ENCODE measurements at places on chromosomes 2 and 18.

DNA sequence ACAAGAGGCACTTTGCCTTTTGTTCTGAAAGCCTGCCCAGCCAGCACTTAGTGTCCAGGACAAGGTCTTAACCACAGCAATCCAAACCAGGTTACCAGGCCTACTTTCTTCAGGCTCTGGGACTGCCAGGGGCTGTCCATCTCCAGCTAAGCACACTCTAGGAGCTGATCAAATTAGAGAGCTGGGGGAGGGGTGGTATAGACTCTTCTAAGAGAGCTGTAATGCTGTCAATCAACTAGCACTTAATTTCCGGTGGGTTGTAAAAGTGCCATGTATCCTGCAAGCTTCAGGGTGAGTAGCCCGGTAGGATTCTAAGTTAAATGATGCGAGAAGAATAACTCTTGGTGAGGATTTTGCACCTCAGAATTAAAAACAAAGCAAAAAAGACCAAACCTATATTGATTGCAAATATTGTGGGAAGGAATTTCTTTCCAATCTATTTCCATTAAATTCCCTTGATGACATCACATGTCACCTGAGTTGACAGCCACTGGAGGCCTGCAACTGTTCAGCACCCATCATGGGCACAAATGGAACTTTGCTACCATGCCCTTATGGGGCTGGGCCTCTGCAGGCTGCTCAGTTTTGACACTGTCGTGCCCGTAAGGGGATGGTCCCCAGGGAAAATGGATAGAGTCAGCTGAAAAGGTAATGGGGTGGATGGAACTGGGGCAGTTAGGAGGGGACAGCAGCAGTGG lies 8.7 kb upstream of the COX7A2L start:
- no peak for DNase-seq

GRCh38 chr2:152407806-152408205 lies 72.8 kb downstream of the FMNL2 start:
- no peak for DNase-seq

DNA sequence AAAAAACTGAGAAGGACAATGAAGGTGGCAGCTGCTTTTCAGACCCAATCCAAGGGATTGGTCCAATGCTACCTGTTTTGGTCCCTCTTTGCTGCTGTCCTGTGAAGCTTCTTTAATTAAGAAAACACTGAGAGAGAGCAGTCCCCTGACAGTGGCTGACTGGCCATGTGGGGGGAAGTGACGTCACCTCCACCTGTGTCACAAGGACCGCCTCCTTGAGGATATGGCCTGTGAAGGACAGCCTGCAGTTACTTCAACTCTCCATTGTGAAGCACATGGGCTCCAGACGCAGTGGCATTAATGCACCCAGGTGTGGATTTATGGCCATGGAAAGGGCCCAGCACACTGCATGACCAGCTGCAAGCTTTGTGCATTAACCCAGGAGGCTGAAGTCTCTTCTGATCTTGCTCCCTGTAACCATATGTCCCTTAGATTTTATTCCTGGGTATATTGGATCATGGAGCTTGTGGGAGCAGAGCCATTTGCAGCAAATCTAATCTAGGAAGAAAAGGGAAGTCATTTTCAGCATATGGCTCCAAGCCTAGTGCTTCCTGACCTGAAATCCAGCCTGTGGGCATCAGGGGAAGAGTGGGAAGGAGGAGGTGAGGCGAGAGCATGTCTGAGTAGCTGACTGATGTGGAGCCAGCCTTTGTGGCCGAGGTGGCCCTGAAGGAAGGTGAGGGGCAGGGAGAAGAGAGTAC lies 32.2 kb downstream of the KIF5C start:
- DNase-seq = no peak

DNA sequence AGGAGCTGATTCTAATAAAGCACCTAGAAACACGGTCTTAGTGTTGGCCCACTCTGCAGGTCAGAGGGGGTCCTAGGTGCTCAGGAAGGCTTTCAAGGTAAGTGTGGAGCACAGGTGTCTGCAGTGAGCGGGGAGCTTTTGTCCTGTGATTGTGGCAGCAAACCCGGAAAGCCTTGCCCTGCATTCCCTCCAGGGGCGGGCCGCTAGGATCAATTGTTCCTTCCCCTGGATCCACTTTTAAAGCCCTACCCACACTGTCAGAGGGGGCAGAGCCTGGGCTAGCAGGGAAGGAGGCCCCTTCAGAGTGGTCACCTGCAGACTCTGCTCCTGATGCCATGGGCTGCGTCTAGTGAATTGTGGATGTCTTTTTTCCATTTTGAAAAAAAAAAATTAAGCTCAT lies 176.0 kb downstream of the CTIF start:
- DNase-seq = no peak

GRCh38 chr2:69450735-69451416 lies 13.6 kb upstream of the NFU1 start:
- peak; percentile 4 for DNase-seq

- DNase-seq = no peak
Measured at GRCh38 chr2:33782395-33783230, 183.5 kb upstream of the FAM98A start.

- DNase-seq = peak; percentile 29
Measured at GRCh38 chr2:130798472-130799218, 38.1 kb upstream of the ARHGEF4 start.

GRCh38 chr2:235643680-235644511 lies 150.1 kb downstream of the AGAP1 start:
- no peak for DNase-seq

- peak; percentile 65 for DNase-seq
Measured at GRCh38 chr18:41972067-41972925, 17.3 kb downstream of the PIK3C3 start.

GRCh38 chr18:75109819-75110218 lies 99.1 kb downstream of the PTGR3 start:
- no peak for DNase-seq

- DNase-seq = no peak
Measured at GRCh38 chr2:134782107-134782506, 56.3 kb upstream of the ACMSD start.

All from fibroblast of upper back skin (primary cell).